Progenitor cell of endocrine pancreas (in vitro differentiated cells): ENCODE measurements at places on chromosomes 1 and 21.

DNA sequence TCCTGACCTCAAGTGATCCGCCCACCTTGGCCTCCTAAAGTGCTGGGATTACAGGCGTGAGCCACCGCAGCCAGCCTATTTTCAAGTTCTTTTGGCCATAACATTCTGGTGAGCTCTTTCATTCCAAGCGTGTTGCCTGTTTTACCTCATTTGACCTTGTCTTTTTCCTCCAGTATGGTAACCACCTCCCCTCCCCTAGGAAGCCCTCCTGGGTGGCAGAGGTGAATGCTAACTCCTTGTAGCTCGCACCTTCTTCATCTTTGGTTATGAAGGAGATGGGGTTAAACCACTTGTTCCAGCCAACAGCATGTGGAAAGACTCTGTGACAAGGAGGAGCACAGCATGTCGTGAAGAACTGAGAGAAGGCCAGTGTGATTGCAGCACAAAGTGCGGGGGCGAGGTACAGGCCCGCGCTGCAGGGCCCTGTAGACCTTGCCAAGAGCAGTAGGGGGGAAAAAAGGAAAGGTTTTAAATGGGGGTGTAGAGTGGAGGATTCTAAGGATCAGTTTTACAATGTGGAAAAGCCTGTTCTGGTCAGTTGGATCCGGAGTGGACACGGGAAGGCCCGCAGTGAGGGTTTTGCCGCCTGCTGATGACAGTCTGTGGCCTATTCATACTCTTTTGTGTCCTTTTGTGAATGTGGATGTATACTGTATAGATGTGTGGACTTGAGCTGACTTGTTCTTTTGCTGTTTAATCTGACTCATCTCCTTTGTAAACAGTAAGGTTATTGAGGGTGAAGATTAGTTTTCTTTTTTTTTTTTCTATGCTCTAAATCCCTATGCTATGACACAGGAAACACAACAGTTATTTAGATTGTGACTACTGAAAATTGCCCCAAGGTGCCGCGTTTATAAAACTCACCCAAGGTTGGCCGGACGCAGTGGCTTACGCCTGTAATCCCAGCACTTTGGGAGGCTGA lies 7.5 kb upstream of the ZNF436 start:
- no peak for DNase-seq

DNA sequence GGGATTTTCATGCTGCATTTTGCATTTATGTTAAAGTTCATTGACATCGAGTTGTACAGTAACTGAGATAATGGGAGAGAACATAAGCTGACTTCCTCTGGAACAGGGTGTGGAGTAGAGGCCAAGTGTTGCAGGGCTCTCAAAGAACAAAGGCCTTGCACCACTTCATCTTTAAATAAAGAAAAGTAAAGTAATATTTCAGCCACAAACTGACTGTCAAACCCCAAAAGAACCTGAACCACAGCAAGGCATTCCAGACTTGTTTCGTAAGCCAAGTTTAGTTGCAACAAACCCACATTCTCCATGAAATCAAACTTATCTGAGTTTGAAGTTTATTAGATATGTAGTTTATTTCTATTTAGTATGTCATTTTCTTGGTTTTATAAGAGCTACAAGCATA lies 19.1 kb upstream of the HMGCS2 start:
- no peak for DNase-seq

GRCh38 chr1:186762653-186763052 lies 66.1 kb upstream of the PLA2G4A start:
- DNase-seq: no peak

- peak; percentile 18 for DNase-seq
Measured at GRCh38 chr1:26234644-26235370, 807 bp downstream of the CEP85 start.

GRCh38 chr1:97505816-97506215 lies 415.0 kb downstream of the DPYD start:
- no peak for DNase-seq

GRCh38 chr21:44647222-44647552 lies 973 bp downstream of the KRTAP10-11 start:
- DNase-seq: no peak

DNA sequence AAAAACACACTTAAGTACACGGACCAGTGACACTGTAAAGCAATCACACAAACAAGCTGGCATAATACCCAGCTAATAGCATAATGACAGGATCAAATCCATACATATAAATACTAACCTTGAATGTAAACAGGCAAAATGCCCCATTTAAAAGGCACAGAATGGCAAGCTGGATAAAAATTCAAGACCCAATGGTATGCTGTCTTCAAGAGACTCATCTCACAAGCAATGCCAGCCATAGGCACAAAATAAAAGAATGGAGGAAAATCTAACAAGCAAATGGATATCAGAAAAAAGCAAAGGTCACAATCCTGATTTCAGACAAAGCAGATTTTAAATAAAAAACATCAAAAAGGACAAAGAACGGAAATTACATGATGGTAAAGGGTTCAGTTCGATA lies 79.1 kb upstream of the PTGFR start:
- DNase-seq: no peak

- DNase-seq: no peak
Measured at GRCh38 chr1:9809100-9809510, 14.7 kb downstream of the CLSTN1 start.

- no peak for DNase-seq
Measured at GRCh38 chr1:176558561-176558960, 95.6 kb downstream of the PAPPA2 start.

GRCh38 chr1:184854036-184854435 lies 99.4 kb upstream of the EDEM3 start:
- no peak for DNase-seq

GRCh38 chr1:85199667-85200462 lies 951 bp downstream of the SYDE2 start:
- no peak for DNase-seq

- DNase-seq: no peak
Measured at GRCh38 chr1:43237121-43237520, 32.7 kb upstream of the TMEM125 start.

GRCh38 chr1:202565890-202566602 lies 144.2 kb downstream of the SYT2 start:
- DNase-seq: no peak

DNA sequence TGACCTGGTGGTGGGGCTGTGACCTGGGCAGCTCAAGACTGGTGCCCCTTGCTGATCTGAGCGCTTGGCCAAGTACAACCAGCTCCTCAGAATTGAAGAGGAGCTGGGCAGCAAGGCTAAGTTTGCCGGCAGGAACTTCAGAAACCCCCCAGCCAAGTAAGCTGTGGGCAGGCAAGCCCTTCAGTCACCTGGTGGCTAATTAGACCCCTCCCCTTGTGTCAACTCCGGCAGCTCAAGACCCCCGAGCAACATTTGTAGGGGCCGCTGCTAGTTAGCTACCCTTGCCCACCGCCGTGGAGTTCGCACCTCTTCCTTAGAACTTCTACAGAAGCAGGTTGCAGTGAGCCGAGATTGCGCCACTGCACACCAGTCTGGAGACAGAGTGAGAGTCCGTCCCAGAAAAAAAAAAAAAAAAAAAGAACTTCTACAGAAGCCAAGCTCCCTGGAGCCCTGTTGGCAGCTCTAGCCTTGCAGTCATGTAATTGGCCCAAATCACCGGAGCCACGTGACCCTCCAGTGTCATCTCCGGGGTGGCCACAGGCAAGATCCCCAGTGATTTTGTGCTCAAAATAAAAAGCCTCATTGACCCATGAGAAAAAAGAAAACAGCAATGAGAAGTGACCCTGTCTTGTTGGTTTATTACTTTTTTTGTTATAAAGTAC lies 39.3 kb upstream of the LGALS8 start:
- DNase-seq: no peak

DNA sequence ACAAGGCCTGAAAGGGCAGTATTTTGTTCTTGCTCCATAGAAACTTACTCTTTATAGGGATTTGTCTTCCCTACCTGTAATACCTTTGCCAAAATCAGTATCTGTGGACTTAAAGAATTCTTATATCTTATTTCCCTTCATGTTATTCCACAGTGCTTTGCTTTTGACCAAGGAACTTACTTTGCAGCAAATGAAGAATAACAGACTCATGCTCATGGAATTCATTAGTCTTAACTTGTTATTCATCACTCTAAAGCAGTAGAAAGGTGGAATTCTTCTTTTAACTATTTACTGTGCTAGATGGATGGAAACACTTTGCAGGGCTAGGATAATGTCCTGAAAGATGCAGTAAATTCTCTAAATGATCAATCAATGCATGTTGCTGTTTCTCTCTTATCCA lies 45.9 kb downstream of the DUSP10 start:
- no peak for DNase-seq

- DNase-seq: no peak
Measured at GRCh38 chr1:52153898-52154297, 12.0 kb downstream of the ZFYVE9 start.

- DNase-seq: no peak
Measured at GRCh38 chr1:213829780-213830179, 158.0 kb upstream of the PROX1 start.

DNA sequence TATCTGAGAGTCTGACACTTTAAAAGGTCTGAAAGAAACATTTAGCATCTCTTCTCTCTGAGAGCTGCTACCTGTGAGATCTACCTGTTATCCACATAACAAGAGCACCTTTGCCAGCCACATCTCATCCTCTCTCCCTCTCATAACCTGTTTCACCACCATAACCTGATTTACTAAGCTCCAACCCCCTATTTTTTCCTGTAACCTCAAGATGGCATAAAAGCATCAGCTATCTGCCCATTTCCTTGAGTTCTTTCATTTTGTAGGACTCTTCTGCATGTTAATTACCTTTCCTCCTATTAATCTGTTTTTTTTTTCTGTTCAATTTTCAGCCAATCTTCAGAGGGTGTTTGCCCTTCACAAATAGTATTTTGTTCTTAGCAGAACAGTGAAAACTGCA lies 136.5 kb upstream of the KCNK1 start:
- DNase-seq: no peak

GRCh38 chr1:27417713-27418112 lies 25.3 kb downstream of the GPR3 start:
- DNase-seq: no peak

DNA sequence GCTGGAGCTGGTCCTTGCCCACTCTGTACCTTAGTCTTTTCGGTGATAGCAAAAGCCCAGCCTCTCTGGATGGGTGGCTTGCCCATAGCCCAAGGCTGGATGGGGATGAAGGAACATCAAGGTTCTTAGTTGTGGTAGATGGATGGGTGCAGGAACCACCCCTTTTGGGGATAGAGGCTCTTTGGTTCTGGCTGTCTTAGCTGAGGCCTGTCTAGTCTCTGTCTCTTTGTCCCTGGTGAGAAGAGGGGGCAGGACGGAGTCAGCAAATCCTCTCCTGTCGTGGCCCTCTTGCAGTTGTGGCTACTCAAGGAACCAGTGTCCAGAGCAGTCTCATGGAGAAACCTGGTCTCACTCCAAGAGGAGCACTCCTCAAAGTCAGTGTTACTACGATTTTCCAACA lies 8.5 kb downstream of the VANGL2 start:
- no peak for DNase-seq
